ENCODE measurements at places on chromosomes 12 and 14. TPM values are rescaled to one million over a fixed set of nuclear protein-coding genes. Genes with fewer than 3 reads are reported as not detected.

The IGF1 gene
- 0.56 TPM for total RNA-seq

The NUAK1 gene
- 28.5 TPM for total RNA-seq

The GPR135 gene
- 3.1 TPM for total RNA-seq

The ARL6IP4 gene
- total RNA-seq = 101 TPM

The C1QL4 gene
- total RNA-seq = 0.38 TPM

The MGST1 gene
- 54.4 TPM for total RNA-seq

The CCDC60 gene
- not detected for total RNA-seq

The IAPP gene
- total RNA-seq = not detected

The HSPB8 gene
- 35.1 TPM for total RNA-seq

The PTGER2 gene
- 5.2 TPM for total RNA-seq

Measured in regular cardiac myocyte (primary cell).